ENCODE measurements at places on chromosomes 3 and 15.

DNA sequence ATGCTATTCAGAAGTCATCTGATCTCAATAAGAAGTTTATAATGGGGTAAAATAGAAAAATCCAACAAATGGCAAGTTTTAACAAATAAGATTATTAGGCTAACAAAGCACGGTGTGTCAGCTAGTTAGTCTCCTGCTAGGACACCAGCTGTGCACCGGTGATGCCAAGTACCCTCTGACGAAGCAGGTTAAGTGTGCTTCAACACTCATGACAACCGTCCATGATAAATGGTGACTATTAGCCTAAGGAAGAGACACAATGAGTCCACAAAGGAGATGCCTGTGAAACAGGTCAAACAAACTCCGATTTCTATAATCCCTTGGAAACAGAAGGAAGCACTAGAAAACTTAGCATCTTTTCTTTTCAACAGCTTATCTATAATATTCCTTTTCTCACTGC lies 36.5 kb downstream of the ATP13A3 start:
- DNase-seq, result no peak

GRCh38 chr15:93758824-93759223 lies 472.5 kb upstream of the MCTP2 start:
- DNase-seq, result no peak

DNA sequence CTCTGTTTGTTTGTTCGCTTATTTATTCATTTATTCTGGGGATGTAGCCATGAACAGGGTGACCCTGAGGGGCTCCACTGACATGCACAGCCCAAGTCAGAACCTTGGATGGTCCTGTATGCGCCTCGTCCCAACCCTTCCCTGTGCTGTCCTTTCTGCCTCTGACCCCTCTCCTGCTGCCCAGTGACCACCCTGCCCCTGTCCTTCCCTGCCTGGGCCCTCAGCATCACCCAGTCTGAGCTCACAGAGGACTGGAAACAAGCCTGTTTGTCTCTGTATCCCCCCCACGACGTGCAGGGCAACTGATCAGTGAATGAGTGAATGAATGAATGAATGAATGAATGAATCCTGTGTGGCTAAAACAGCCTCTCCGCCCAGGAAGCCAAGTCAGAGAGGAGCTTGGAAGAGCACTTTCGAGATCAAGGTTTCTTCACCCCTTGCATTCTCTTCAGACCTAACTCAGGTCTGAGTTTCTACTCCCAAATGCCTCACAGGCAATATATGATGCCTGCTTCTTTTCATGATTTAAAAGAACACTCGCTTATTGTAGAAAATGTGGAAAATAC lies 157.7 kb downstream of the SMAD6 start:
- DNase-seq, result no peak

GRCh38 chr3:195209083-195209846 lies 61.7 kb downstream of the XXYLT1 start:
- no peak for DNase-seq

- DNase-seq, result no peak
These were observed 1.7 kb downstream of the P2RY14 start for GRCh38 chr3:151276687-151277042.

DNA sequence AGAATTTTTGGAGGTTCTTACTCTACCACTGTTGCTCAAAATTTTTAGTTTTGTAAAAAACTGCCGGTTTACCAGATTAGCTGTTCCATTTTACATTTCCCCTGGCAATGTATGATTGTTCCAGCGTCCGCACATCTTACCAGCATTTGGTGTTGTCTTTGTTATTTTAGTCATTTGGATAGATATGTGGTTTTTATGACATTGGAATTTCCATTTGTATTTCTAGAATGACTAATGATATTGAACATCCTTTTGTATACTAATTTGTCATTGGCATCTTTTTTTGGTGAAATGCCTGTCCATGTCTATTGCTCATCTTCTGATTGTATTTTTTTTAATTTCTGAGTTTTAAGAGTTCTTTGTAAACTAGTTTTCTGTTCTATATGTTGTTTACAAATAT lies 28.5 kb downstream of the LRRC28 start:
- DNase-seq, result no peak

GRCh38 chr3:152403632-152404066 lies 134.9 kb downstream of the MBNL1 start:
- DNase-seq, result no peak

DNA sequence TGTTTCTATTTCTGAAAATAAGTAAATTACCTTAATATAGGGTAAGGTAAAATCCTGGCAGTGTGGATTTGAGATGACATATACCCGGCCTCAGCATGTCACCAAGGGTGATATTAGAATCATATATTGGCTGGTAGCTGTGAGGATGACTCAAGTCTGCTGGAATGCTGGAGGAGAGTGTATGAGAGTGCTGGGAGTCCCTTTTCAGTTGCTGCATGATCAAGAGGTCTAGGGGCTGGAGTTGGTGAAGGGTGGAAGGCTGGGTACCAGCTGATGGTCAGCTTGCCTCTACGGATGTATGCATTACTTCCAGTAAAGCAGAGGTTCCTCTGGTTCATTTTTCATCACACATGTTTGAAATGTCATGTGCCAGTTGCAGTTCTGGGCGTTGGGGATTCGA lies 40.6 kb downstream of the SLC25A26 start:
- no peak for DNase-seq

GRCh38 chr15:70439304-70439877 lies 324.0 kb downstream of the UACA start:
- DNase-seq, result no peak

GRCh38 chr3:17742880-17743657 lies 638 bp upstream of the TBC1D5 start:
- no peak for DNase-seq

GRCh38 chr15:62546628-62547027 lies 381.5 kb upstream of the C2CD4B start:
- DNase-seq, result no peak

DNA sequence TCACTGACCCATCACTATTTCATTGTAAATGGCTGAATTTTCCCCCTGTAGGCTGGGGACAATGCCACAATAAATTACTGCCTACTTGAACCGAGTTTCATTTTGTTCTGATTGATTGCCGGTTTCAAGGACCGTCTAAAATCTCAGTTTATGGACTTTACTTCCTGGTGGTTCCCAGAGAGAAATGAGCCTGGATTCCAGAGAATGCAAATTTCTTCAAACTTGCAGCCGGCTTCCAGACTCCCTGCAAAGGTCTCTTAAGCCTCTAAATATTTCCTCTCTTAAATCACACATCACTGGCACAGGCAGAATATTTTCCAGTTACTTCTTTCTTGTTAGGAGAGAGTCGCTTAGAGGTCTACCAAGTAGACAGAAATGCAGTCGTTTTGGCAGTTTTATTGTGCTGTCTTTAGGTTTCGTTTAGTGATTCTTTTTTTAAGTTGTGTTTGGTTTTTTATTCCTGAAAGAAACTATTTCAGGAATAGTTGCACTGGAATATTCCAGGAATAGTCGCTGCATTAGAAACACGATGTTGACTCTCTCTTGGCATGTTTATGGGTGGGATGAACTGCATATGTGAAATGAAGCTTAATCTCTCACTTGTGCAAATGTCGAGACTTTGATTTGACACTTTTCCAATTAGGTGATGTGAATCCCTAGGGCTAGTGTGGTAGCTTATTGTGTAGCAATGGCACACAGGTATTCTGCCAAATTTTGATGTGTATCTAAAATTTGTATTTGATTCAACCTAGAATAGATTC lies 284.1 kb upstream of the NR2E3 start:
- DNase-seq, result no peak

GRCh38 chr3:180062771-180063170 lies 26.0 kb upstream of the PEX5L start:
- DNase-seq, result no peak

GRCh38 chr3:135041601-135042000 lies 246.5 kb downstream of the EPHB1 start:
- DNase-seq, result no peak

DNA sequence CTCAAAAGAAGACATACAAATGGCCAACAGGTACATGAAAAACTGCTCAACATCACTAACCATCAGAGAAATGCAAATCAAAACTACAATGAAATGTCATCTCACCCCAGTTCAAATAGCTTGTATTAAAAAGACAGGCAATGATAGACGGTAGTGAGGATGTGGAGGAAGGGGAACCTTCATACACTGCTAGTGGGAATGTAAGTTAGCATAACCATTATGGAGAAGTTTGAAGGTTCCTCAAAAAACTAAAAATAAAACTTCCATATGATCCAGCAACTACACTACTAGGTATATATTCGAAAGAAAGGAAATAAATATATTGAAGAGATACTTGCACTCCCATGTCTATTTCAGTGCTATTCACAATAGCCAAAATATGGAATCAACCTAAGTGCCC lies 62.8 kb upstream of the PPARG start:
- no peak for DNase-seq

DNA sequence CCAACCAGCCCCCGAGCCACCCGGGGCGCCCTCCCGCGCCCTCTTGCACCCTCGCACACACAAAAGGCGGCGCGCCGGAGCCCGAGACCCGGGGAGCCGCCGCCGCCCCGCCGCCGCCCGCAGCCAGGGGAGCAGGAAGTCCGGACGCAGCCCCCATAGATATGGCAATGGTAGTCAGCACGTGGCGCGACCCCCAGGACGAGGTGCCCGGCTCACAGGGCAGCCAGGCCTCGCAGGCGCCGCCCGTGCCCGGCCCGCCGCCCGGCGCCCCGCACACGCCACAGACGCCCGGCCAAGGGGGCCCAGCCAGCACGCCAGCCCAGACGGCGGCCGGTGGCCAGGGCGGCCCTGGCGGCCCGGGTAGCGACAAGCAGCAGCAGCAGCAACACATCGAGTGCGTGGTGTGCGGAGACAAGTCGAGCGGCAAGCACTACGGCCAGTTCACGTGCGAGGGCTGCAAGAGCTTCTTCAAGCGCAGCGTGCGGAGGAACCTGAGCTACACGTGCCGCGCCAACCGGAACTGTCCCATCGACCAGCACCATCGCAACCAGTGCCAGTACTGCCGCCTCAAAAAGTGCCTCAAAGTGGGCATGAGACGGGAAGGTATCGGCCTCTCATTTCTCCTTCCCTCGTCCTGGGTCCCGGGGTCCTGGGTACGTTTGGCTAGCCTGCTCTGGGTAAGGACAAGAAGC lies 1.6 kb downstream of the NR2F2 start:
- no peak for DNase-seq

DNA sequence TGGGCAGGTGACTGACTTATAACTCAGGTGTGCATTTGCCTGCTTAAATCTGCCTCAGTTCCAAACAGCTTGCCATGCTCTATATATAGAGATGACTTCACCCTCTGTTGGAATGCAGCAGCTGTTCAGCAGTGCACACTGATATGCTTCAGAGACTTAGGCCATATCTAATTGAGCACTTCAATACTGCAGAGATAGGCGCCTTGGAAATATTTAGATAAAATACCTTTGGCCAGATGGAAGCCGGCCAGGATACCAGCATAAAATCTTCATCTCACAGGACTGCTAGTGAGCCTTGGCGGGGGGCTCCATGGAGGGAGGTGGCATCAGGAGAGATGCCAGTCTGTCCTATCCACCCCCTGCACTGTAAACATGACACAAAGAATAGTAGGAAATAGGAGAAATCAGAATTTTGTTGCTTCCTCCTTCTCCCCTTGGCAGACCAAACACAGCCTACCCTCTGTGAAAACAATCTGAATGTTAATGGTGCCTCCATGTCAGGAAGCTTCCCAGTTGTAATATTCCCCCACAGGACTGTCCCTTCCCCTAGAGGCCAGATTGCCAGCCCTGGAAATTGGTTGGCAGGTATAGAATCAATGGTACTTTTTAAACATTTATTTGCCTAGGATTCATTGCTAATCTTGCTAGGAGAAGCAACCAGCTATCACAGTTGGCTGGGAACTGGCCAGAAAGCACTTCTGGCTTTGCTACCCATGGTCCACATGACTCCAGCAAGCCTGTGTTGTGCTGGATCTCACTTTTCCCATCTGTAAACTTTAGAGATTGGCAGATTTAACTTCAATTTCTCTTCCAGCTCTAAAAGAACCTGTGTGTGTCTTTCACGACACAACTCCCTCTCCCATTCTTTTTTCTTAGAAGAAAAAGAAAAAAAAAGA lies 215.5 kb upstream of the KCNMB2 start:
- no peak for DNase-seq

GRCh38 chr3:135756106-135756668 lies 209.3 kb upstream of the PPP2R3A start:
- DNase-seq, result no peak

- DNase-seq, result no peak
These were observed 203.6 kb downstream of the EDEM1 start for GRCh38 chr3:5390936-5391625.

DNA sequence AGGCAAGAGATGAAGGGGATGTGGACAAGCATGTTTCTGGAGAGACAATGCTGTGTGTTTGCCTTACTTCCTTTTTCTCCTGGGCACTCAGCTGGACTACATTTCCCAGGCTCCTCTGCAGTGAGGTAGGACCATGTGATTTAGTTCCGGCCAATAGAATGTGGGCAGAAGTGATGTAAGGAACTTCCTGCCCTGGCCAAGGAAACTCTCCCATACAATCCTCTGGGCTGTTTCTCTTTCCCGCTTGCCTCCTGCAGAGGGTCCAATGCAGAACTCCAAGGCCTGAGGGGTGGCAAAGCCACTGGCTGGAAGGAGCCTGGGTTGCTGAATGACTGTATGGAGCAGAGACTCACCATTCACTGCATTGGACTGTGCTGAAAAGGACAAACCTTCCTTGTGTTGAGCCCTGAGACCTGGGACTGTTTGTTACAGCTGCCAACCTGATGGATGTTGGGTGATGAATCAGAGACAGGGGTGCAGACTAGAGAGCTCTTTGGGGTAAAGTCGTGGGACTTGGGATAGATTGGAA lies 82.7 kb upstream of the SLC6A6 start:
- DNase-seq, result no peak

DNA sequence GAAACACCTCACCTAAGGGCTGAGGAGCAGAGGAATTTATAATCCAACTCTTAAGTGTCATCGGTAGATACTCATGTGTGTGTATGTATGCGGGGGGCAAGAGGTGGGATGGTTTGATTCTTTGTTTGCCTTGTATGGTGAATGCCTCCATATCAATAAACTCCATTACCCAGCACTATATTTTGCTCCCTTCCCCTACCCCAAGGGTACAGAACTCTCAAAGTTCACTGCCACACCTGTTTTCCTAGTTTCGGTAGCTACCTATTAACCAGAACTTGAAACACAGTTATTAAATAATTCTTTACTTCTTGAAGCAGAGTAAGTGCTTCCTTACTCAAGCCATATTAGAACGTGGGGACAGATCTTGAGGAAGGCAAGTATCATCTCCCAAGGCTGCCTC lies 400.8 kb upstream of the SUCLG2 start:
- DNase-seq, result no peak

- DNase-seq, result no peak
These were observed 234.5 kb upstream of the ICE2 start for GRCh38 chr15:60713119-60714084.

- DNase-seq, result no peak
These were observed 360.4 kb upstream of the ROBO2 start for GRCh38 chr3:76679541-76679940.

- DNase-seq, result no peak
These were observed 448.6 kb upstream of the GOLIM4 start for GRCh38 chr3:168544097-168544957.

GRCh38 chr15:89417206-89417725 lies 79.1 kb downstream of the RHCG start:
- DNase-seq, result no peak

- no peak for DNase-seq
These were observed 94.1 kb upstream of the STRIT1 start for GRCh38 chr3:155387571-155387970.
